ENCODE measurements at places on chromosomes 1 and 21. TPM values are rescaled to one million over a fixed set of nuclear protein-coding genes. Genes with fewer than 3 reads are reported as not detected.

DNA sequence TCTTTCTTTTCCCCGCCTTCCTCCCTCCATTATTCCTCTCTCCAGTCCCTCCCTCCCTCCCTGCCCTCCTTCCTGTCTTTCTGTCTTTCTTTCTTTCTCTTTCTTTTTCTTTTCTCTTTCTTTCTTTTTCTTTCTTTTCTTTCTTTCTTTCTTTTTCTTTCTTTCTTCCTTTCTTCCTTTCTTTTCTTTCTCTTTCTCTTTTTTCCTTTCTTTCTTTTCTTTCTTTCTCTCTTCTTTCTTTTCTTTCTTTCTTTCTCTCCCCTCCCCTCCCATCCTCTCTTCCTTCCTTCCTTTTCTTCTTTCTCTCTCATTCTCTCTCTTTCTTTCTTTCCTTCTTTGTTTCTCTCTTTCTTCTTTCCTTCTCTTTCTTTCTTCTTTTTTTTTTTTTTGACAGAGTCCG, 402.2 kb upstream of the PLXNA2 start:
- peaks cover 29% of the 10 kb centered on the region for H3K27me3 ChIP-seq
- no peaks in the 10 kb centered on the region for H3K36me3 ChIP-seq
- H3K4me1 ChIP-seq, result no peaks in the 10 kb centered on the region
- H3K27ac ChIP-seq, result no peak overlapping the region
- DNase-seq, result no peak

Gene CLCA1
- total RNA-seq, result 0.05 TPM

DNA sequence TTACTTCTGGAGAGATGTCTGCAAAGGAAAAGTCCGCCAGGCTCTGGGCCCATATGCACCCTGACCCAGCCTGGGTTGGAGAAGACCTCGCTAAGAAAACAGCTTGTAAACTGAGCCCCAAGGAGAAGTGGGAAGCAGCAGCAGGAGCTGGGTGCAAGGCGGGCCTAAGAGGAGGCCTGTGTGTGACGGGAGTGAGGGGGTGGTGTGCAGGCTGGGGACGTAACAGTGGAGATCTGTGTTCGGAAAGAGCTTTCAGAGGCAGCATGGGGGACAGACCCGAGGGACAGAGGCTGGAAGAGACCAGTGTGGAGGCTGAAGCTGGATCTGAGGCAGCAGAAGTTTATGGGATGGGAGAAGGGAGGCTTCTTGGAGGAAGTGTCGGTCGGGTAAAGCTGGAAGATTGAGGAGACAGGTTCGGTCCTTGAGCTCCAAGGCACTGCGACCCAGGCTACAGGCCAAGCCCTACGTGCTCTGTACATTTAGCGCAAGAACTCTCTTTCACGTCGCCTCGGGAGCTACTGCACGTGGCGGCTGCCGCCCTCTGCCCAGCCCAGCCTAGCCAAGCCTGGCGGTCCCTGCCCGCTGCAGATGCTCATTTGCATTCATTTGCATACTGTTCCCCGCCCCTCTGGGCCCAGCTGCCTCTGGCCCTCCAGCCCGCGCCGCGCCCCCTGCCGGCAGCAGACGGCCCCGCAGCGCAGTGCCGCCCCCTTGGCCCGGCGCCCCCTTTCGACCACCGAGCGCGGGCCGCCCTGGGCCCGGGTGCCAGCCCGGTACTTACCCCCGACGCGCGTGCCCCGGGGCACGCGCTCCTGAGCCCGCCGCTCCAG, 6.3 kb downstream of the HPCA start:
- peaks cover 16% of the 10 kb centered on the region for H3K4me1 ChIP-seq
- H3K4me3 ChIP-seq, result peak overlapping the region; percentile 61
- no peaks in the 10 kb centered on the region for H3K36me3 ChIP-seq

GRCh38 chr1:156083800-156084790, 1.8 kb upstream of the MEX3A start:
- no peak for DNase-seq
- no peak overlapping the region for H3K27ac ChIP-seq
- no peaks in the 10 kb centered on the region for H3K27me3 ChIP-seq
- H3K36me3 ChIP-seq, result no peaks in the 10 kb centered on the region

DNA sequence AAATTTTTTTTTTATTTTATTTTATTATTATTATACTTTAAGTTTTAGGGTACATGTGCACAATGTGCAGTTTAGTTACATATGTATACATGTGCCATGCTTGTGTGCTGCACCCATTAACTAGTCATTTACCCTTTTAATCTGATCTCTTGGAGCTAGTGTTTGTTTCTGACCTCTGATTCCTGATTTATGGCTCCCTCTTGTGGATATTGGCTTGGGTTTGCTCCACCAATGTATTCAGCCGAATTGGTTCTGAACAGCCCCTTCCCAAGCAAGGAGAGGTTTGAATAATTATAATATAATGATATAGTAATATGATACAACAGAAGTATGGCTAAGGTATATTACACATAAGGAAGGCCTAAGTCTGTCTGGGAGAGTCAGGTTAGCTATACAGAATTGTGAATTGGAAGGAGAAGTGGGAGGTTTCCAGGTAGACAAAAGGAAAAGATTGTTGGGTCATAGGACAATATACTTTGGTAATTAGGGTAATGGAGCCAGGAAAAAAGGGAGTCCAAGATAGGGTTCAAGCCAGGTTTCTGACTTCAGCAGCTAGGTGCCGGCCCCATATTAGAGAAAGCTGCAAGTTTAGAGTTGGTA, 53.1 kb upstream of the HMCN1 start:
- H3K4me1 ChIP-seq, result peaks cover 39% of the 10 kb centered on the region
- H3K4me3 ChIP-seq, result no peak overlapping the region
- H3K36me3 ChIP-seq, result no peaks in the 10 kb centered on the region
- no peaks in the 10 kb centered on the region for H3K27me3 ChIP-seq

GRCh38 chr1:221381910-221382623, 359.8 kb downstream of the DUSP10 start:
- H3K4me1 ChIP-seq, result no peaks in the 10 kb centered on the region
- DNase-seq, result no peak
- H3K4me3 ChIP-seq, result no peak overlapping the region
- H3K27me3 ChIP-seq, result no peaks in the 10 kb centered on the region
- H3K27ac ChIP-seq, result no peak overlapping the region

DNA sequence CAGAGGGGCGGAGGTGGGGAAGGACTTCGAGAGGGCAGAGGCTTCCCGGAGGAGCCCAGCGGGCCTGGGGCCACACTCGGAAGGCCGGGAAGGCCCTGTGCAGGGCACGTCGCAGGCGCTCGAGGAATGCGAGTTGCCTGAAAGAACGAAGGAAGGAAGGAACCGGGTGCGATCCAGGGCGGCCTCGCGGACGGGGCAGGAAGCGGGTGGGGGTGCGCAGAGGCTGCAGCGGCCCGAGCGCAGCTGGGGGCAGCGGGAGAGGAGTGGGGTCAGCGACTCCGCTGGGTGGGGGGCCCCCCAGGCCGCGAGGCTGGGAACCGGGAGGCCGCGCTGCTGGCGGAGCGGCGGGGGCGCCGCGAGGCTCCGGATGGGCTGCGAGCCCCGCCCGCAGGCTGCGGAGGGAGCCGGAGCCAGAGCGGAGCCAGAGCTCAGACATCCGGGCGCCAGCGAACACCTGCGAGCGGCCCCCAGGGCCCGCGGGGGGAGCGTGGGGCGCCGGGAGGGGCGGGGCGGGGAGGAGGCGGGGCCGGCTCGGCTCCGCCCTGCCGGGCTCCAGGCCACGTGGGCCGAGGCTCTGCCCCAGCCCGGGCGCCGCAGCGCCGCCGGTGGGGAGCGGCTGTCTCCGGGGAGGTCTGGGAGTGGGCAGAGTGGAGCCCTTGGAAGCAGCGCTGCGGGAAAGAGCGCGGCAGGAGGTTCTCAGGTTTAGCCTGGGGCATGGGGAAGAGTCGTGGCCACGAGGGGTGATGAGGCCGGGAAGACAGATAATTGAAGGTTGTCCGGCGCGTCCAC, 4.6 kb downstream of the ID3 start:
- peaks cover 22% of the 10 kb centered on the region for H3K36me3 ChIP-seq
- peak; percentile 84 for DNase-seq
- no peaks in the 10 kb centered on the region for H3K27me3 ChIP-seq
- peaks cover 62% of the 10 kb centered on the region for H3K4me1 ChIP-seq
- H3K27ac ChIP-seq, result peak overlapping the region; percentile 96

- H3K36me3 ChIP-seq, result no peaks in the 10 kb centered on the region
- DNase-seq, result no peak
- H3K4me1 ChIP-seq, result no peaks in the 10 kb centered on the region
- no peak overlapping the region for H3K27ac ChIP-seq
- H3K4me3 ChIP-seq, result no peak overlapping the region
These were observed 1331.1 kb downstream of the MRPL39 start for GRCh38 chr21:24276204-24276603.

GRCh38 chr1:92691925-92692324, 93.0 kb downstream of the EVI5 start:
- no peaks in the 10 kb centered on the region for H3K4me1 ChIP-seq
- H3K4me3 ChIP-seq, result no peak overlapping the region
- H3K27me3 ChIP-seq, result no peaks in the 10 kb centered on the region
- peaks cover 66% of the 10 kb centered on the region for H3K36me3 ChIP-seq
- no peak for DNase-seq

Gene NAV1
- total RNA-seq, result 74.8 TPM

Gene GRHL3
- not detected for total RNA-seq

GRCh38 chr1:167617153-167618147, 12.6 kb upstream of the RCSD1 start:
- DNase-seq, result peak; percentile 37
- peak overlapping the region; percentile 20 for H3K4me3 ChIP-seq
- no peaks in the 10 kb centered on the region for H3K27me3 ChIP-seq

- H3K27ac ChIP-seq, result no peak overlapping the region
- no peaks in the 10 kb centered on the region for H3K4me1 ChIP-seq
- H3K27me3 ChIP-seq, result peaks cover 87% of the 10 kb centered on the region
These were observed 14.0 kb downstream of the RUNX1 start for GRCh38 chr21:35035116-35035515.

DNA sequence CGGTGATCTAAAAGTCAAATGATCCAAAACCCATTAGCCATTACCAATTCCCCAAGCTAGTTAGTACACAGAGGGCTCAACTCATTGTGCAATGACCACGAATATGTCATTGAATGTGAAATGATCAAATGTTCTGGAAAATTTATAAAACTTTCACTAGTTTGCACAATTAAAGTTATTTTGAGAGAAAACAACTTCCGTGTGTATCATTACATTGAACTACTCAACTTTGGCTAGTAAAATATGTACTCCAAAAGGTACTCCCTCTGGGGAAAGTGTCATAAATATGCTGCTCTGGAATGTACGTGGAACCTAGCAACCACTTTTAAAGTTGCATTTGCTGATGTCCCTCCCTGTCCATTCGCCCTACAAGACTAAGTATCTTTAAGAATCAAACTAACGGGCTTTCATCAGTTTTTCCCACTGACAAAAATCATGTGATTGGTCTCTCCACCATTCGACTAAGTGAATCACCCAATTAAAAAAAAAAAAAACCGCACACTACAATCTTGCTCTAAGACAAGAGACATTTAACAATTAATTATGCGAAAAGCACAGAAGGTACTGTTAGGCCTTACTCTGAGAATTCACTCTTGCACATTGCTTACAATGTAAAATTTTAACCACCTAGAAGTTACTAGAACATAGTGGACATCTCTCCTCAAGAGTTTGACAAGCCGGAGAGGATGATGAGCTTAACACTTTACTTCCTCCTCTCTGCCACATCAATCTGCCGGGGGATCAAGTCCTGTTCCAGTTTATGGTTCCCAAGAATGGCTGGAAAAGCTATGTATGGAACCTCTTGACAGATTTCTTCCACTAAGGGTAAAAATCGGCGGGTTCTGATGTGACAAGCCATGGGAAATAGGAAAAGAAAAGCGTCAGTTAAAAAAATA, 1.2 kb downstream of the ACBD3 start:
- H3K4me3 ChIP-seq, result peak overlapping the region; percentile 98
- DNase-seq, result no peak
- H3K27me3 ChIP-seq, result no peaks in the 10 kb centered on the region
- peaks cover 69% of the 10 kb centered on the region for H3K4me1 ChIP-seq
- H3K36me3 ChIP-seq, result peaks cover 9% of the 10 kb centered on the region

GRCh38 chr21:15976807-15977206, 247.0 kb downstream of the USP25 start:
- H3K36me3 ChIP-seq, result no peaks in the 10 kb centered on the region
- H3K4me3 ChIP-seq, result no peak overlapping the region
- H3K27me3 ChIP-seq, result no peaks in the 10 kb centered on the region
- no peaks in the 10 kb centered on the region for H3K4me1 ChIP-seq

GRCh38 chr1:207748737-207749528, 2.9 kb upstream of the CD46 start:
- H3K4me3 ChIP-seq, result no peak overlapping the region
- H3K27me3 ChIP-seq, result no peaks in the 10 kb centered on the region
- DNase-seq, result no peak
- H3K27ac ChIP-seq, result peak overlapping the region; percentile 96

GRCh38 chr1:1777583-1777899, 729 bp downstream of the NADK start:
- peaks cover 80% of the 10 kb centered on the region for H3K4me1 ChIP-seq
- H3K27me3 ChIP-seq, result no peaks in the 10 kb centered on the region
- DNase-seq, result peak; percentile 54

Gene HAO2
- total RNA-seq, result not detected

- H3K36me3 ChIP-seq, result no peaks in the 10 kb centered on the region
- no peaks in the 10 kb centered on the region for H3K4me1 ChIP-seq
- H3K27me3 ChIP-seq, result no peaks in the 10 kb centered on the region
These were observed 1323.2 kb downstream of the AMY1C start for GRCh38 chr1:105072850-105073249.

- peaks cover 25% of the 10 kb centered on the region for H3K4me1 ChIP-seq
- H3K36me3 ChIP-seq, result no peaks in the 10 kb centered on the region
- peak overlapping the region; percentile 74 for H3K27ac ChIP-seq
- no peak for DNase-seq
- no peaks in the 10 kb centered on the region for H3K27me3 ChIP-seq
These were observed 78.7 kb downstream of the DHRS3 start for GRCh38 chr1:12539320-12539704.

- peaks cover 50% of the 10 kb centered on the region for H3K4me1 ChIP-seq
- no peaks in the 10 kb centered on the region for H3K27me3 ChIP-seq
- H3K4me3 ChIP-seq, result no peak overlapping the region
- peak overlapping the region; percentile 80 for H3K27ac ChIP-seq
These were observed 57.9 kb upstream of the FMOD start for GRCh38 chr1:203408486-203409481.

GRCh38 chr1:21666576-21667320, 2.4 kb downstream of the RAP1GAP start:
- H3K4me3 ChIP-seq, result no peak overlapping the region
- peaks cover 75% of the 10 kb centered on the region for H3K27me3 ChIP-seq
- H3K36me3 ChIP-seq, result no peaks in the 10 kb centered on the region
- peak overlapping the region; percentile 75 for H3K27ac ChIP-seq
- peaks cover 74% of the 10 kb centered on the region for H3K4me1 ChIP-seq
- no peak for DNase-seq

DNA sequence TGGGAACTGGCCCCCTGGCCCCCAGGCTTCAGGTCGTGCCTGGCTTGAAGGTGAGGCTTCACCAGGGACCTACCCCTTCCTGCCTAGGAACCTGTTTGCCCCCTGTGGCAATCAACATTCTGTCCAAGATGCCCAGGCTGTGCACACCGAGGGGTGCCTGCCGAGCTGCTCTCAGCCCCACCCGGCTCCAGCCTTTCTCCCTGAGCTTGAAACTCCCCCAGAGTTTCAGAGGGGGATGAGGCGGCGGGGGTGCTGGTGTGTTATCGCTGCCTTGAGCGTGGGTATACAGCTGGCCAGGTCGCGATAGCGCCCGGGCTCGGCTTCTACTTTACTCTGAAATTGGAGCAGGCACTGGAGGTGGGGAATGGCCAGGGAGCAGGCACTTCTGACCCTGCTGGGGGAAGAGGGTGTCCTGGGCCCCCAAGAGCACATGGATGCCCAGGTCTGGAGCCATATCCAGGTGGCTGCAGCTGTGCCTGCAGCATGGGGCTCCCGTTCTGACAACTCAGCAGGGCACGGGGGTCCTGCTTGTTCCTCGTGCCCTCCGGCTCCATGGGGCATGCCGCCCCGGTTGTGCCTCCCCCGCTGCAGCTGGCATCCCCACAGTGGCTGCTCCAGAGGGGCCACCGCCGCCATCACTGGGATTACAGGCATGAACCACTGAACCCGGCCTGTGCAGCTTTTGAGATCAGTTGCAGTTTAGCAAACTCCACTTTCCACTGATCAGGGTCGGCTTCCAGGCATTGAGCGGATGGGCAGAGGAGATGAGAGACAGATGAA, 29.8 kb downstream of the RYR2 start:
- H3K27ac ChIP-seq, result peak overlapping the region; percentile 53
- H3K36me3 ChIP-seq, result no peaks in the 10 kb centered on the region
- H3K27me3 ChIP-seq, result no peaks in the 10 kb centered on the region
- H3K4me3 ChIP-seq, result peak overlapping the region; percentile 47
